Type B pancreatic cell (in vitro differentiated cells): ENCODE measurements at places on chromosomes 3 and 15. TPM values are rescaled to one million over a fixed set of nuclear protein-coding genes. Genes with fewer than 3 reads are reported as not detected.
A peak's percentile ranks its signal among the peaks of the same experiment; 100 is the strongest.

Gene TIGIT
- not detected in 2 replicates for total RNA-seq

DNA sequence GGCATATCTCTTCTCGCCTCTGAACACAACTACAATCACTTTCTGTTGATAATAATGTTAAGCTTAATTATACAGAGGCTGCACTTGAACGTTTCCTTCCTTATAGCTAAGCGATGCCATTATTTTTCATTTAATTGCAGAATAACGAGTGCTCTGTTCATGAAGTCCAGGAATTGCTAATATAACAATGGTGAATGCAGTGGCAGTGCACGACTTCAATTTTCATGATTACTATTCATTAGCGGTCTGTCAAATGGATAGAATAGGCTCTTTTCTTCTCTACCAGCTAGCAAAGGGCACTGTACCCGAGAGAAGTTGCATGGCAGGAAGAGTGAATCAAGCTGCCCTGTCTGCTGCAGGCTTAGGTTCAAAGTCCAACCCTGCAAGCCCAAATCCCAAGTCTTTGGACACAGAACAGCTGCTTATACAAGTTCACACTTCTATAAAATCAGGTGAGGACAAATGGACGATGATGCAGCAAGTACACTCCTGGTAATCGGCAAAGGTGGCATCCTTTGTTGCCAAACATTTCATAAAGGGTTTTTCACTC is 75.6 kb downstream of the PDZRN3 start:
- H3K36me3 ChIP-seq, result peaks cover 13% of the 10 kb centered on the region
- no peaks in the 10 kb centered on the region for H3K27me3 ChIP-seq
- DNase-seq, result no peak
- peaks cover 45% of the 10 kb centered on the region for H3K4me1 ChIP-seq
- no peak overlapping the region for H3K27ac ChIP-seq

Gene DUOXA2
- total RNA-seq, result 0.17 and 0.52 TPM in 2 replicates

Gene XCR1
- 3.6 and 13.9 TPM in 2 replicates for total RNA-seq

GRCh38 chr3:51379746-51380455 is 5.2 kb upstream of the MANF start:
- no peaks in the 10 kb centered on the region for H3K27me3 ChIP-seq
- H3K36me3 ChIP-seq, result no peaks in the 10 kb centered on the region
- DNase-seq, result no peak
- H3K4me3 ChIP-seq, result no peak overlapping the region
- H3K27ac ChIP-seq, result no peak overlapping the region

DNA sequence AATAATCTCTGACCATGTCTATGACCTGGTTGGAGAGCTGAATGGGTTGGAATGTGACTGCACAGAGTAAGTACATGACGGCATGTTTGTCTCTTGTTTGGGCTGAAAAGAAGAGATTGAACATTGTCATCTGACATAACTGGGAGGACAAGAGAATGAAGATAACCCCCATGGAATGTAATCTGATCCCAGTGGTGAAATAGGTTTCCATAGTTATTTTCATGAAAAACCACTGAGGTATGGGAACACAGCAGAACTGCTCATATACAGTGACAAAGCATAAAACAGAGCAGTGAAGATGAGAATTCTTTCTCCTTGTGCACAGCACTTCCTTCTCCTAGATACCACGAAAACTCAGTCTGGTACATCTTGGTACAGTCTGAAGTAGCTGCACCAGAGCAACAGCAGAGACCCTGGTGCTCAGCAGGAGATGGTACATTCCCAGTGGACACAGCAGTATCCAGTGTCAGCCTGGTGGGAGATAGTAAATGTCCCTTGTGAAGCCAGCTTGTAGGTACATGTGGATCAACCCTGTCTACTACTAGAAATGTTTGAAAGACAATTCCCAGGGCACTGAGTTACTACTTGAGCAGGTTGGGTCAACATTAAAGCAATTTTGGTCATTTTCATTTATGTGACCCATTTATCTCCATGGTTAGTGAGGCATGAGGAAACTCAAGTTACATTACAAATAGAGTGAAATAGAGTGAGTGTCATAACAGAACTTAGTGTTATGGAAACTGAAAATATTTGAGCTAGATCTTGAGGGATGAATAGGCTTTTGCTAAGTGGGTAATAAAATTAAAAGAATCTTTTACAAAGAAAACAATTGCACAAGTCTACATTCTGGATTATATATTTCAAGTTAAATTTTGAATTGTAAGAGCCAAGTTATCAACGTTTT is 178.3 kb downstream of the SUCNR1 start:
- H3K27me3 ChIP-seq, result no peaks in the 10 kb centered on the region
- H3K4me1 ChIP-seq, result peaks cover 4% of the 10 kb centered on the region
- no peak for DNase-seq

Gene RPL39L
- 8.4 and 14.9 TPM in 2 replicates for total RNA-seq

DNA sequence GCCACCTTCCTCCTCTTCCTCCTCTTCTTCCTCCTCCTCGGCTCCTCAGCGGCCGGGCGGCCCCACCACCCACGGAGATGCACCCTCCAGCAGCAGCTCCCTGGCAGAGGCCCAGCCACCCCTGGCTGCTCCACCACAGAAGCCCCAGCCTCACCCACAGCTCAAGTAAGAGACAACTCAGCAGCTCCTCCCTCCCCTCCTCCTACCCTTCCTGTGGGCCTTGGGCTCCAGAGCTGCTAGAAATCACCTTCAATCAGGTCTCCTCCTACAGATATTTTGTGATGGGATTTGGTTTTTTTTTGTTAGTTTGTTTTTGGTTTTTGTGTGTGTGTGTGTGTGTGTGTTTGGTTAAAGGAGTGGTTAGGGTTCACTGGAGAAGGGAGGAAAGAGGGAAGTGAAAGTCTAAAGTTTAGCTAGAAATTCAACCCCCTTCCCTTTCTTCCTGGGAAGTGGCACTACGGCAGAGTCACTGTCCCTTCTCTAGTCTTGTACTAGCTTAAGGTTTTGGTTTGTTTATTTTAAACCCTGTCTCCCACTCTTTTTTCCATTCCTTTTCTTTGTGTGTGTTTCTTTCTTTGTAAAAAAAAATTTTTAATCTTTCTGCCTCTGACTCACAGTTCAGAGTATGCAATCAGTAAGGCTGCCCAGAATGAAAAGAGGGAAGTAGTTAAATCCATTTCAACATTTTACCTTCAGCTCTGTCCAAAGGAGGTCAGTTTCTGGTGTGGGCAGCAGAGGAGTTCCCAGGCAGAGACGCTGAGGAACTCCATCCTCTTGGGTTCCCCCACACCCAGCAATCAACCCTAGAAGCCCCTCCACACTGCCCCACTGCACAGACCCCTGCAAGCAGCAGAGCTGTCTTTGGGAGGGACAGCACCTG is 29.0 kb upstream of the TIMP4 start:
- H3K4me3 ChIP-seq, result peak overlapping the region; percentile 5
- peak overlapping the region; percentile 27 for H3K27ac ChIP-seq
- DNase-seq, result no peak
- peaks cover 4% of the 10 kb centered on the region for H3K4me1 ChIP-seq
- no peaks in the 10 kb centered on the region for H3K36me3 ChIP-seq

- H3K36me3 ChIP-seq, result no peaks in the 10 kb centered on the region
- no peak overlapping the region for H3K4me3 ChIP-seq
- DNase-seq, result no peak
- no peaks in the 10 kb centered on the region for H3K27me3 ChIP-seq
Observed at GRCh38 chr3:31462050-31462569, 70.6 kb upstream of the STT3B start.

Gene AHSG
- total RNA-seq, result 0.27 and 0.74 TPM in 2 replicates

Gene EID1
- 97.8 and 164 TPM in 2 replicates for total RNA-seq

GRCh38 chr15:72063186-72063585 is 54.8 kb downstream of the MYO9A start:
- no peaks in the 10 kb centered on the region for H3K4me1 ChIP-seq
- no peak overlapping the region for H3K4me3 ChIP-seq
- no peak for DNase-seq
- H3K27me3 ChIP-seq, result no peaks in the 10 kb centered on the region

Gene TMEM207
- not detected in 2 replicates for total RNA-seq

Gene MGA
- 45.4 and 54.9 TPM in 2 replicates for total RNA-seq

DNA sequence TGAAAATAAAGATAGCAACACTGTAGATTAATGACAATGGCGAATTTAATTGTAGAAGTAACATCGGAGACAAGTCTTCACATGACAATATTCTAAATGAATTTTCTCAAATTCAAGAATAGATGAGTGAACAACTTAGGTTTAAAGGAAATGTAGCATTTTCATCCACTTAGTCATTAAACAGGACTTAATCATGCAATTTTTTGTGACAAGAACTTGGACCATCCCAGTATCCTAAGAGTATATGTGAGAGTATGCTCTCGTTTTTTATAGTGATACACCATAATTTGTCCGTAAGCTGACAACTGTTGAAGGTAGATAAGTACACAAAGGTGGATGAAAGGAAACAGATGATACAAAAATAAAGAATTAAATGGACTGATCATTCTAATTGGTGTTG is 81.5 kb downstream of the DLG1 start:
- H3K36me3 ChIP-seq, result peaks cover 7% of the 10 kb centered on the region
- no peaks in the 10 kb centered on the region for H3K27me3 ChIP-seq
- no peak overlapping the region for H3K27ac ChIP-seq

Gene TRIM42
- not detected in 2 replicates for total RNA-seq
